ENCODE measurements at places on chromosomes 6 and 20.

- no peak for DNase-seq
These were observed 243.6 kb downstream of the UST start for GRCh38 chr6:148990403-148990802.

DNA sequence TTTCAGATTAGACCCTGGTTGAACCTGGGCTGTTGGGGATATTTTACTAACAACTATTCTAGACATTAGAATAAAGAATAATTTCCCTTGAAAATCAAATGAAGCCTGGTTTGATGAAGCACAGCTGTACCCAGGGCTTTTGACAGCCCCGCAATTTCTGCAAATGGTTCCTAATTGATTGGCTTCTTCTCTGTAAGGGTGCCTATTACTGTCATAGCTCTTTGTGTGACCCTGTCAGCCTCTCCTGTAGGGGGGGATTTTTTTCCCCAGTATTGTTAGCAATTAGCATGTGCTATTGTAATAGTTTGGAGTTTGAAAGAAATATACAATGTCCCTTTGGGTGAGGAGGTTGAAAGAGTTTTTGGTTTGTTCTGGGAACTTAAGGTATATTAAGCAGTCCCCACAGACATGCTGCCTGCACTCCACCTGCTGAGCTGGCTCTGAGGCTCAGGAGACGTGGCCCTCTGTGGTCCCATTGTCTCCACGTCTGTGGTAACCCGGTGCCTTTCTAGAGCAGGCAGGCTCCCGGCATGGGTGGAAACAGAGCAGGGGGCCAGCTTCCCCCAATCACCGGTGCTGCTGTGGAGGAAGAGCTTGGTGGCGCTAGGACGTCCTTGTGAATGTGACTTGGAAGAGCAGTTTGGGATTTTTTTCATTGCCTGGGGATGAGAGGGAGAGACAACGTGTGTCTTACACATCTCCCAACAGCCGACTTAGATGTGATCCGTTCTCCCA is 47.3 kb upstream of the CLDN20 start:
- no peak for DNase-seq

DNA sequence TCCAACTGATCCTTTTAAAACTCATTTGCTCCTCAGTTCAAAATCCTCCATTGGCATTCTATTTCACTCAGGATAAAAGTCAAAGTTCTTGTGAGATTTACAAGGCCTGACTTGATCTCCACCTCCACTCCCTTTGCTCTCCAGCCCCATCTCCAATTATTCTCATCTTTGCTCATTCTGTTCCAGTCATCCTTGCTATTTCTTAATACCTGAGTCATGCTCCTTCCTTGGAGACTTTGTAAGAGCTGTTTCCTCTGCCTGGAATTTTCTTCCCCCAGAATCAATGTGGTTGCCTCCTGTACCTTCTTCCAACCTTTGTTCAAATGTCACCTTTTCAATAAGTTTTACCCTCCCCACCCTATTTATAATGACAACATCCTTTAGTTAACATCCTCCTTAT is 373.5 kb downstream of the HTR1B start:
- no peak for DNase-seq

- DNase-seq, result no peak
These were observed 133.9 kb downstream of the ZDHHC14 start for GRCh38 chr6:157514659-157515496.

- DNase-seq, result no peak
These were observed 195.1 kb upstream of the GMDS start for GRCh38 chr6:2440516-2440915.

DNA sequence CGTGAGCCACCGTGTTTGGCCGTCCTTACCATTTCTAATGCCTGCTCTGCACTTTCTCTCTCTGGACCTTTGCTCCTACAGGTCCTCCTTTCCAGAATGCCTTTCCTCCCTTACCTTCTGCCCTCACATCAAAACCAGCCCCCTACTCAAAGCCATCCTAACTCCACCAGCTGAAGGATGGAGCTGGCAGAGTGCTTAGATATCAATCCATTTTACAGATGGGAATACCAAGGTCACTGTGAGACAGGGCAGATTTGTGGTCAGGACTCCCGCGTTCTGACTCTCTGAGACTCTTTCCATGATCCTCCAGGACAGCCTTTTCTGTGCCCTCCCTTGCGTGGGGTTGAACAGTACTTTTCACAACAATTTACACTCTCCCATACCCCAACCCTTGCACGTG is 41.7 kb upstream of the SCRT2 start:
- DNase-seq, result no peak

DNA sequence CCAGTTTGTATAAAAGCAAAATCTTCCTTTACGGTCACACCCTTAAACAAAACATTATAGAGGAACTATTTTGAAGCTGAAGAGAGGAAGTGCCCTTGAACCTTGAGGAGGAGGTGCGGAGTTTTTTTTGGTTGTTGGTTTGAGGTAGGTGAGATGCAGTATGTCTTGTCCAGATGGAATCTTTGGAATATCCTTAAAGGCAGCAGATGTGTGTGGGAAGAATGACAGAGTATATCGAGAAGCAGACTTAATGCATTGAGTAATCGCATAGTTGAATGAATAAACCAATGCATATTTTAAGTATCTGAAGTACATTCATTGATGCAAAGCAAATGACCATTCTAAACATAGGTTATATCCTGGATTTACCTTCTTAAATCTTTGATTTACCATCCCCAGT is 49.9 kb downstream of the AIG1 start:
- DNase-seq, result no peak

DNA sequence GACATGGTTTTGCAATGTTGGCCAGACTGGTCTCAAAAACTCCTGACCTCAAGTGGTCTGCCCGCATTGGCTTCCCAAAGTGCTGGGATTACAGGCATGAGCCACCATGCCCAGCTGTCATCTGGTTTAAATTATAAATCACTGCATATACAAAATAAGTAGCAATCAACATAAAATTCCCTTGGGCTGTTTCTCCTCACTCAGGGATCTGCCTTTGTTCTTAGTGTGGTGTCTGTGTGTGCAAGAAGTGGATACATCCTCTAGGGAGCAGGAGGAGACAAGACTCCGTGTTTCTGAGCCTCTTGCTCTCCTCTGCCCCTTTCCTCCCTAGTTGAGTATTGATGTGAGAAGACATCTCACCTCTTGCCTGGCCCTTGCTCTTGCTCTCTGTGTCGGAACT is 65.2 kb upstream of the ADGRF4 start:
- no peak for DNase-seq

- no peak for DNase-seq
These were observed 21.4 kb downstream of the JARID2 start for GRCh38 chr6:15267221-15267620.

DNA sequence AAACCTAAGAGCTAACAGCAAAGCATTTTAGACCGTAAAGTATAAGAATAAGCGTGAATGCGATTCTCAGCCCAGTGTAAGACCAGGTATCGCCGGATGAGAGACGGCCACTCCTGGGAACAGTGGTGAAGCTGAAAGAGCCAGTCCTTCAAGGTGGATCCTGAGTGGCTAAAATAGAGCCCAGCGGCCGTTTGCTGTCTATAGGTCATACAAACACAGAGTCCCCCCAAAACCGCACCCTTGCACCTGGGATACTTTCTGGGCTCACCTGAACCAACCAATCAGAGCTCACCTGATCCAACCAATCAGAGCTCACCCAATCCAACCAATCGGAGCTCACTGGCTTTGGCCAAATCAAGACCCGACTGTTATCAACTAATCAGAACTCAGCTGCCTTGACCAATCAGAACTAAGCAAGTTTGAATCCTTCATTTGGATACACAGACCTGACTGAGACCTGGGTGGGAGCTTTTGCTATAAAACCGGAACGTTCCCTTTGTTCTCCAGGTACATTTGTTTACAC is 248.2 kb downstream of the DLL1 start:
- DNase-seq, result no peak

GRCh38 chr6:31791324-31792089 is 4.0 kb downstream of the VARS1 start:
- DNase-seq, result peak; percentile 39

DNA sequence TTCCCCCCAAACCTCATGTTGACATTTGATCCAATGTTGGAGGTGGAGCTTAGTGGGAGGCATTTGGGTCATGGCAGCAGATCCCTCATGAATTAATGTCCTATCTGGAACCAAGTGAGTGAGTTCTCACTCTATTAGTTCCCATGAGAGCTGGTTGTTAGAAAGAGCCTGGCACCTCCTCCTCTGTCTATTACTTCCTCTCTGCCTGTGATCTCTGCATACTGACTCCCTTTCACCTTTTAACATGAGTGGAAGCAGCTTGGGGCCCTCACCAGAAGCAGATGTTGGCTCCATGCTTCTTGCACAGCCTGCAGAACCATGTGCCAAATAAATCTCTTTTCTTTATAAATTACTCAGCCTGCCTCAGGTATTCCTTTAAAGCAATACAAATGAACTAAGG is 127.3 kb upstream of the RALGAPA2 start:
- DNase-seq, result no peak

DNA sequence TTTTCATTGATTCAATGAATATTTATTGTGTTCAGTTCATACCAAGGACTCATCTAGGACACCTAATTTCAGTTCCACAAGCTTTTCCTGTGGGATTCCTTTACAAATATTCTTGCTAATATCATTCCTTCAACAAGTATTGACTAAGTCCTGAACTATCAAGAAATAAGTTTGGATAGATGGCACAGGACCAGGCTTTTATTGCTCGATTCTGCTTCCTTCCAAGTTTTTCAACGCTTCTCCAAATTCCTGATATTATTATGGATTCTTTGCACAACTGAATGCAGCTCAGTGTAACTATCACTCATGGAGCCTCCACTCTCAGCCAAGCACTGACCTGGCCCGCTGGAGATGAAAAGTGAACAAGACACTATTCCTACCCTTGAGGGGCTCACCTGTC is 32.7 kb upstream of the COL21A1 start:
- DNase-seq, result no peak

GRCh38 chr20:20711413-20711812 is 1.0 kb downstream of the RALGAPA2 start:
- DNase-seq, result no peak

GRCh38 chr20:39298121-39298520 is 336.0 kb downstream of the DHX35 start:
- DNase-seq, result no peak

DNA sequence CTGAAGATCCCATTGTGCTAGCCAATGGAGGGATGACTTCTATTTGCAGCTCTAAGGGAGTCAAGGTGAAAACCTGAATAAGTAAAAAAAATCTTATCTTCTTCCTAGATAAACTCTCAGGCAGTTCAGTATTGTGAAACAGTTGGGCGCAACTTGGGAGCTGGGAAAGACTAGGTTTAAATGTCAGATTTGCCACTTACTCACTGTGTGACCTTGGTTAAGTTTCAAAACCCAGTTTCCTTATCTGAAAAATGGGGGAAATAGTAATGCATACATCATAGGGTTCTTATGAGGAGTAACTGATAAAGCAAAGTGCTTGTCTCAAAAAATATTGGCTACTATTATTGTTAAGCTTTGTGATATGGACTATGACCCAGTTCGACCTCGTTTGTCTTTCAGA is 88.8 kb downstream of the CD83 start:
- no peak for DNase-seq

DNA sequence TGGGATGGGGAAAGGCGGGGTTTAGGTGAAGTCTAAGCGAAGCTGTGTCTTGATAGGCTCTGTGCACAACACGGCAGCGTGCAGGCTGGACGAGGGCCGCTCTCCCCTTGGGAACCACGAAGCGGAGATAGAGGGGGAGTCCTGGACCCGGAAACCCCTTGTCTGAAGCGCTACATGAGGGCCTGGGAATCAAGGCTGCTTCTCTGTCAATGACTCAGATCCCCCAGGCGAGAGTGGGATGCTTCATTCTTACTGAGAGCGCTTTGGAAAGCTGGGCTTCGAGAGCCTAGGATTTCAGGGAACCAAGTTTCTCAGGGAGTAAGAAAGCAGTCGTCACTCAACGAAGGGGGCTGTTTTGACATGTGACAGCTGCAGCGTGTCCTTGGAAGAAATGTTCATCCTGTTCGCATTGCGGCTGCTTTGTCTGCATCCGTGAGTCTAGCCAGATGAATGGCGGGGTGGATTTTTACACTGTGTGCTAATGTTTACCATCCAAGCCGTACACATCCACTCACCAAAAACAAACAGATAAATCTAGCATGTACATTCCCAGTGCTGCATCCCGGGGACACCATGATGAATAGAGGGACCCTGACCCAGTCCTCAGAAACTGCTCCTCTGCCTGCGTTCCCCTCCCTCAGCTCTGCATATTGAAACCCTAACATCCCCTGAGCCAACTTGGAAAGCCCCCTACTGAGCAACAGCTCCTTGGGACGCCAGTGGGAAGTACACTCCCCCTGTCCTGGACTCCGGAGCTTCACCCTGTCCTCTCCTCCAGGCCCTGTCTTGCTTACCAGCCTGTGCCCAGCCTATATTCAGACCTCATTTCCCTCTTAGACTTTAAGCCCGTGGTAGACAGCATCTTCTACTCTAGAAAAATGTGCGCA is 24.5 kb upstream of the RTF2 start:
- DNase-seq, result no peak

- DNase-seq, result no peak
These were observed 46.3 kb upstream of the CD93 start for GRCh38 chr20:23132293-23132929.

Measured in activated naive CD4-positive, alpha-beta T cell treated with anti-CD3 and anti-CD28 coated beads, Interleukin-2, amount 50 U/mL, for 16 hours (primary cell).